Left ventricle myocardium inferior (tissue), 1 donor: ENCODE measurements at places on chromosomes 5 and 9.
A peak's percentile ranks its signal among the peaks of the same experiment; 100 is the strongest.

GRCh38 chr5:157351802-157352092, 85.8 kb downstream of the CYFIP2 start:
- H3K4me1 ChIP-seq = peaks cover 15% of the 10 kb centered on the region
- no peaks in the 10 kb centered on the region for H3K27me3 ChIP-seq
- H3K36me3 ChIP-seq = no peaks in the 10 kb centered on the region
- DNase-seq = no peak
- no peak overlapping the region for H3K4me3 ChIP-seq
- H3K27ac ChIP-seq = no peak overlapping the region

DNA sequence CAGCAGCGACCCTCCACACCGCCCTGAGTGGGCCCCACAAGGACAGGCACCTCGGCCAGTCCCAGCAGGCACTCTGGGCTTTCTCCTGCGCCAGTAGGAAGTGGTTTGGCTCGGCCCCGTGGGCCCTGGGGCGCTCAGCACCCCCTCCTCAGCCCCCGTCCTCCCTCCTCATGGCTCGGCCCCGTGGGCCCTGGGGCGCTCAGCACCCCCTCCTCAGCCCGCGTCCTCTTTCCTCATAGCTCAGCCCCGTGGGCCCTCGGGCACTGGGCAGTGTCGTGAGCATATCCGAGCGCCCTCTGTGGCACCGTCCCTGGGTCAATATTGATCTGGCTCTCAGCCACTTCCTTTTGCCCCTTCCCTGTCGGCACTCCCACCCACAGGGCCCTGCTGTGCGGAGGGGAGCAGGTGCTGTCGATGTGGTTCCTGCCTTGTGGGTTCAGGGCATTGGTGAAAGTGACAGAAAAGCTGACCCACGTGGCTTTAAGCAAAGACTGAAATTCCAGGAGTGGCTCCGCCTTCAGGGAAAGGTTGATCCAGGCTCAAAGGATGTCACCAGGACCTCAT, 5.5 kb upstream of the SCGB3A1 start:
- H3K36me3 ChIP-seq = no peaks in the 10 kb centered on the region
- no peak for DNase-seq
- peaks cover 36% of the 10 kb centered on the region for H3K27me3 ChIP-seq
- no peak overlapping the region for H3K4me3 ChIP-seq
- H3K4me1 ChIP-seq = peaks cover 1% of the 10 kb centered on the region
- no peak overlapping the region for H3K27ac ChIP-seq

DNA sequence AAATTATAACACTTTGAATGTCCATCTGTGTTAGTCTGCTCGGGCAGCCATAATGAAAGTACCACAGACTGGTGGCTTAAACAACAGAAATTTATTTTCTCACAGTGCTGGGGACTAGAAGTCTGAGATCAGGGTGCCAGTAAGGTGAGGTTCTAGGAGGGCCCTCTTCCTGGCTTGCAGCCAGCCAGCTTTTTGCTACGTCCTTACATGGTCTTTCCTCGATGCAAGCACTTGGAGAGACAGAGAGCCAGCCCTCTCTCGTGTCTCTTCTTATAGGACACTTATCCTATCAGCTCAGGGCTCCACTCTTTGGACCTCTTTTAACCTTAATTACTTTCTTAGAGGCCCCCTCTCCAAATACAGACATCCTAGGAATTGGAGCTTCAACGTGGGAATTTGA, 351.8 kb downstream of the SPOCK1 start:
- peaks cover 1% of the 10 kb centered on the region for H3K4me1 ChIP-seq
- DNase-seq = no peak
- H3K27ac ChIP-seq = peak overlapping the region; percentile 55
- no peaks in the 10 kb centered on the region for H3K36me3 ChIP-seq

DNA sequence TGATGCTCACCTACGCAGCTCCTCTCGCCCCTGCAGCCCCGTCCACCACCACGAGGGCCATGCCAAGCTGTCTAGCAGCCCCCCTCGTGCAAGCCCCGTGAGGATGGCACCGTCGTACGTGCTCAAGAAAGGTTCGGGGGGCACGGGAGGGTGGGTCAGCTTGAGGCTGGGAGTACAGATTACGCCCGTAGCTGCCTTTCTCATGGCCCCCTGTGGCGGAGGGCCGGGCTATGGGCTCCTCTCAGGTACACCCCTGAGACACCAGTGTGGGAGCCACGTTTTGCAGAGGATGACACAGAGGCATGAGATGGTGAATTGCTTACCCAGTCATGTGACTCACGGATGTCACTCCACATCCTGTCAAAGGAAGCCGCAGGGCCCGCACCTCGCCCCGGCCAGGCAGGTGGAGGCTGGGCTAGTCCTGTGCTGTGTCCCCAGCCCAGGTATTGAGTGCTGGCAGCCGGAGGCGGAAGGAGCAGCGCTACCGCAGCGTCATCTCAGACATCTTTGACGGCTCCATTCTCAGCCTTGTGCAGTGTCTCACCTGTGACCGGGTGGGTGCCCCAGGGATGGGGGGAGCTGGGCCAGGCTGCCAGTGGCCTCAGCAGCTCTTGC, 33.7 kb downstream of the USP20 start:
- peaks cover 34% of the 10 kb centered on the region for H3K36me3 ChIP-seq
- no peak overlapping the region for H3K4me3 ChIP-seq
- H3K4me1 ChIP-seq = peaks cover 6% of the 10 kb centered on the region
- no peaks in the 10 kb centered on the region for H3K27me3 ChIP-seq
- no peak overlapping the region for H3K27ac ChIP-seq
- no peak for DNase-seq

DNA sequence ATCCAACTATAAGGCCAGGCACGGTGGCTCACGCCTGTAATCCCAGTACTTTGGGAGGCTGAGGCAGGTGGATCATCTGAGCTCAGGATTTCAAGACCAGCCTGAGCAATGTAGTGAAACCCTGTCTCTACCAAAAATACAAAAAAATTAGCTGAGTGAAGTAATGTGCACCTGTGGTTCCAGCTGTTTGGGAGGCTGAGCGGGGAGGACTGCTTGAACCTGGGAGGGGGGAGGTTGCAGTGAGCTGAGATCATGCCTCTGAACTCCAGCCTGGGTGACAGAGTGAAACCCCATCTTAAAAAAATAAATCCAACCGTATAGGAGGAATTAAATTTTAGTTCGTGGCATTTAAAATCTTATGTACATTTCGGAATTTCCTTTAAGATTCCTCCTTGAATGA, 123.4 kb downstream of the CDC42SE2 start:
- no peak for DNase-seq
- H3K36me3 ChIP-seq = peaks cover 12% of the 10 kb centered on the region
- peaks cover 20% of the 10 kb centered on the region for H3K4me1 ChIP-seq
- no peak overlapping the region for H3K27ac ChIP-seq
- no peaks in the 10 kb centered on the region for H3K27me3 ChIP-seq
